ENCODE measurements at places on chromosomes 6 and 20. TPM values are rescaled to one million over a fixed set of nuclear protein-coding genes. Genes with fewer than 3 reads are reported as not detected.

SLA2 gene
- 0.14 TPM for total RNA-seq

RIPPLY2 gene
- total RNA-seq = 0.32 TPM

PTGIS gene
- total RNA-seq = not detected

KCNK16 gene
- total RNA-seq = not detected

MAPK13 gene
- 0.45 TPM for total RNA-seq

HSPA1L gene
- 2.0 TPM for total RNA-seq
